ENCODE measurements at places on chromosomes 16 and 17. TPM values are rescaled to one million over a fixed set of nuclear protein-coding genes. Genes with fewer than 3 reads are reported as not detected.

The MTHFSD gene
- total RNA-seq: 12.9 TPM

The COASY gene
- 19.2 TPM for total RNA-seq

The CCDC200 gene
- total RNA-seq: not detected

The PIK3R5 gene
- total RNA-seq: 0.11 TPM

- DNase-seq: peak; percentile 71
Observed at GRCh38 chr16:71499775-71500364, 10.7 kb upstream of the ZNF19 start.

- DNase-seq: no peak
Observed at GRCh38 chr16:50812876-50813466, 71.1 kb downstream of the CYLD start.

DNA sequence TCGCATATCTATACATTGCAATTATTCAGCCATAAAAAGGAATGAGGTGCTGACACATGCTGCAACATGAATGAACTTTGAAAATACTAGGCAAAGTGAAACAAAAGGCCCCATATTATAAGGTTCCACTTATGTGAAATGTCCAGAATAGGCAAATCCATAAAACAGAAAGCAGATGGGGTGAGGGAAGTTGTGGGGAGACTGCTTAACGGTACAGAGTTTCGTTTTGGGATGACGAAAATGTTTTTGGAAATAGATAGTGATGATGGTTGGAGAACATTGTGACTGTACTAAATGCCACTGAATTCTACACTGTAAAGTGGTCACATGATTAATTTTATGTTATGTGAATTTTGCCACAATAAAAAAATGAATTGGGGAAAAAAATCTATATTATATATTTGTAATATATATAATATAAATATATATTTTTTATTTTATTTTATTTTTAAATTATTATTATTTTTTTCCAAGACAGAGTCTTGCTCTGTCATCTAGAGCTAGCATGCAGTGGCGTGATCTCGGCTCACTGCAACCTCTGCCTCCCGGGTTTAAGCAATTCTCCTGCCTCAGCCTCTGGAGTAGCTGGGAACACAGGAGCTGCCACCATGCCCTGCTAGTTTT lies 4.2 kb upstream of the GNA13 start:
- no peak for DNase-seq

DNA sequence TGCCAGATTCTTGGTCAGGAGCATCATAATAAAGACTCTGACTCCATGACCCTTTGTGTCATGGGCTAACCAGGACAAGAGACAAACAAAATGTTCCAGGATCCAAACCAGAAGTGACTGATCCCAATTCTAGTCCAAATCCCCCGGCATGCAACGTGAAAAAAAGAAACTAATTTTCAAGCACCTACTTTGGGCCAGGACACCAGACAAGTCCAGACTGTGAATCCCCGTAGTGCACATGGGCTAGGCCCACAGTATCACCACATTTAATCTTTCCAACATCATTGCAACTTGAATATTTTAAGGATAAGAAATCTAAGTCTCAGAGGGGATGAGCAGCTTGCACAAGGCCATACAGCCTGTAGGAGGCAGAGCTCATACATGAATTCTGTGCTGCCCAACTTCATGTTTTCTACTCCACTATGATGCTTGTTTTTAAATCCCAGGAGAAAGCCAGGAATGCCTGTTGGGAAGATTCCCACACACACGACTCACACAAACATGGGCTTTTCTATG lies 365.7 kb downstream of the NPIPA8 start:
- peak; percentile 2 for DNase-seq

DNA sequence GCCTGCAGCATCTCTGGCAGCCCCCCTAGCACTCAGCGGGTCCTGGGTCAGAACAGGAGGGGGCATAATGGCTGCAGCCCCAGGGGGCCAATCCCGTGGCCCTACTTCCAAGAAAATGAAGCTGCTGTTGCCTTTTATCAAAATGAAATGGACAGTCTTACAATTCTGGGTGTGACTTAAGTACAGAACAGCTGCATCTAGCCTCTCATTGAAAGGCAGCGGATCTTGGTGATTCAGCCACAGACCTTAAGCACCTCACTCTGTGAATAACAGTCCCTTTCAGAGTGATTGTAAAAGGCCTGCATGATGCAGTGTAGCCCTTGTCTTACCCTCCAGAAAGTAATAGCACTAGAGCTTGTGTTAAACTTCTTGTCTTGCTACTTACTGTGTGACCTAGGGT lies 11.5 kb upstream of the UMOD start:
- no peak for DNase-seq

DNA sequence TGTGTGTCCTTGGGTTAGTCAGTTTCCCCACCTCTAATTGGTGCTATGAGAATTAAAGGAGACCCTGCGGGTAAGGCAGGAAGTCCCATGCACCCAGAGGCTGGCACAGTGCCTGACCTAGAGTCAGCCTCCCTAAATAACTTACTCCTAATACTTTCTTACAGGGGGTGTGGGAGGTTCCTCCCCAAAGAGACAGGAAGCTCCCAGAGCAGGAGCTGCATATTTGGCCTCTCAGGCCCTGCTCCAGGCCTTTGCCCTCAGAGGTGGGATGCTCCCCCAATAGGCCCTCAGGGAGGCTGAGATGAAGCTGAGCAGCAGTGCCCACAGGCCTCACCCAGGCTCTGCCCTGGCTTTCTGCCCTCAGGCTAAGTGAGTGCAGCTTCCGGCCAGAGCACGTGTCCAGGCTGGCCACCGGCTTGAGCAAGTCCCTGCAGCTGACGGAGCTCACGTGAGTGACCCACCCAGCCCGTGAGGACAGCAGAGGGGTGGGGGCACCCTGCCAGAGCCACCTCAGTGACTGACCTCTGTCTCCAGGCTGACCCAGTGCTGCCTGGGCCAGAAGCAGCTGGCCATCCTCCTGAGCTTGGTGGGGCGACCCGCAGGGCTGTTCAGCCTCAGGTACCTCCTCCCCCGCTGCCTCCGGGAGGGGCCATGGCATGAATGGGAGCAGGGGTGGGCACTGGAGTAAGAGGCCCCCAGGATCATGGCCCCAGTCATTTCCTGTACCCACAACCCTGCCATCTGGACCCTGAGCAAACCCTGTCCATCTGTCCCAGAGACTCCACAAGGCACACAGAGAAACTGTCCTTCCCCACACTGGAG lies 31.1 kb upstream of the CPNE2 start:
- peak; percentile 86 for DNase-seq

- peak; percentile 49 for DNase-seq
Observed at GRCh38 chr16:75550211-75550662, 5.8 kb downstream of the TMEM231 start.

- peak; percentile 42 for DNase-seq
Observed at GRCh38 chr16:24975428-24975889, 39.7 kb downstream of the ARHGAP17 start.

DNA sequence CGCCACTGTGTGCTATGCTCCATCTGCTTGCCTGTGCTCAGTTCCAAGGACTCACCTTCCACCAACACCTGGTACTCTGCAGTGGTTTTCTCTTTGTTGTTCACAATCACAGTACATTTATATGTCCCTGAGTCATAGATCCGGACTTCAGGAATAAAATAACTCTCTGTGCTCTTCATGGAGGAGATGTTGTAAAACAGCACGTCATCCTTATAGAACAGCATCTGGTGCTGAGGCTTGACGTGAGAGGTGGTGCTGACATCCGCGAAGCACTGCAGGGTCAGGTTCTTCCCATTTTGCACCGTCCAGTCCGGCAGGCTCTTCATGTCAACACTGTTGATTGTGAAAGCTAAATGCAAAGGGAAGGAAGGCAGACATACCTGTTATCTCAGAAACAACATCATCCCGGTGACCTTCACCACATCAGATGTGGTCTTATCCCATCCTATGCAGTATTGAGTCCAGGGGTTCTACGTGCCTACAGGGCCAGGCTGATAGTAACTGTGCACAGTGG lies 12.8 kb downstream of the PECAM1 start:
- DNase-seq: no peak

DNA sequence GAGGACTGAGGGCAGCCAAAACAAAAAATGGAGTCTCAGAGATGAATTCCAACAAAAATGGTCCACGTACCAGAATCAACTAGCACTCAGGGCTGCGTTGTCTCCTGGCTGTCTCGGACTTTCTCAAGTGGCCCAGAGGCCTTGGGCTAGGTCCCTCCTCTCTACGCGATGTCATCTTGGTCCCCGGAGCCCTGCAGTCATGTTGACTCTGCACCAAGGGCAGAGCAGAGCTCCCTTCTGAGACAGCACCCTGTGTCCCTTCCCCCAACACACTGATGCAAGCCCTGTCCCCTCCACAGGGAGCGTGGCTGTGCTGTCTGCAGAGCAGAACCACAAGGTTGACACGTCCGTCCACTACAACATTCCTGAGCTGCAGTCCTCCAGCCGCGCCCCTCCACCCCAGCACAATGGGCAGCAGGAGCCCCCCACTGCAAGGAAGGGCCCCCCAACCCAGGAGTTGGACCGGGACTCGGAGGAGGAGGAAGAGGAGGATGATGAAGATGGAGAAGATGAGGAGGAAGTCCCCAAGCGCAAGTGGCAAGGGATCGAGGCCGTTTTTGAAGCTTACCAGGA lies 20.8 kb downstream of the GINS2 start:
- DNase-seq: no peak

DNA sequence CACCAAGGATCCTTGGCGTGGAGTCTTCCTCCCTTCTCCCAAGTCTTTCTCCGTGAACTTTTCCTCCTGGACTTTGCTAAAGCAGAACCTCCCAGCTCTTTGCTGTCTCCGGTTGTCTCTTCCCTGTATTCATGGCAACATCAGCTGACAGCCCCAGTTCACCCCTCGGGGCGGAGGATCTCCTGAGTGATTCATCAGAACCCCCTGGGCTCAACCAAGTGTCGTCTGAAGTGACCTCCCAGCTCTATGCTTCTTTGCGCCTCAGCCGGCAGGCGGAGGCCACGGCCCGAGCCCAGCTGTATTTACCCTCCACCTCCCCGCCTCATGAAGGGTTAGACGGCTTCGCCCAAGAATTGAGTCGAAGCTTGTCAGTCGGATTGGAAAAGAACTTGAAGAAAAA lies 943 bp downstream of the CNTROB start:
- peak; percentile 83 for DNase-seq

- peak; percentile 23 for DNase-seq
Observed at GRCh38 chr17:67434061-67434525, 57.0 kb downstream of the PITPNC1 start.

DNA sequence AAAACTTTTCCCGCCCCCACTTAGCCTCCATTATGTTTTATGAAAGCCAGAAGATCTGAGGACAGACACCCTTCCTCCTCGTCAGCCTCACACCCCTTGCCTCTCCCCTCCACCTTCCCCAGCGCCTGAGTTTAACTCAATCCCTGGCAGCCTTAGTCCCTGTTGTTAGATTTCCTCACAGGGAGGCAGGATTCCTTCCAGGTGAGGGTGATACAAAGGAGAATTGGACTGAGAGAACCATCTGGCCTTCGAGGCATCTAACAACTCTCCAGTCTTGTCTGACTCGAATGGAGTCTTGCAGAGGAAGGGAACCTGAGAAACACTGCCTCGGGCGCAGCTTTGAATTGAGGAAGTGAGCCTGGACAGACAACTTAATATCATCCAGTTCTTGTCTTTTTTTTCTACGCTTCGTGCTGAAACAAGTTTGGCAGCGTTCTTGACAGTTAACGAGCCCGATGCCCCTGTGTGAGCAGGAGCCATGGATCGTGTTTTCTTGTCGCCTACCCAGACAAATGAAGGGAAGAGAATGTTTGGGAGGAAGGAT lies 1.3 kb upstream of the ZNF768 start:
- peak; percentile 50 for DNase-seq

DNA sequence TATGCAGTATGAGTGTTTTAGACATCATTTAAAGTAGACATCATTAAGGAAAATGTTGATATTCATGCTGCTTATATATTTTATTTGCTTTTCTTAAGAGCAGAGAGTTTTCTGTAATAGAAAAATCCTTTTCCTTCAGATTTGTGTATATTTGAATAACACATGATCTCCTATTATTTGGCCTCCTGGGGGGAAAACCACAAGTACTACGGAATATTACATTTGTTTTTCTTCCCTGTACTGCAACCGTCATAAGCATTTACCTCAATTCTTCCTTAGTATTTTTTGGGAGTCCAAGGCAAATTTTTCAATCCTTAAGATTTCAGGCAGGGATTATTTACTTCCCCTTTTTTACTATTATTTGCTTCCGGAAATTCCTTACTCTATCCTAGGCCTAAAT lies 6.0 kb downstream of the RSPRY1 start:
- DNase-seq: no peak

DNA sequence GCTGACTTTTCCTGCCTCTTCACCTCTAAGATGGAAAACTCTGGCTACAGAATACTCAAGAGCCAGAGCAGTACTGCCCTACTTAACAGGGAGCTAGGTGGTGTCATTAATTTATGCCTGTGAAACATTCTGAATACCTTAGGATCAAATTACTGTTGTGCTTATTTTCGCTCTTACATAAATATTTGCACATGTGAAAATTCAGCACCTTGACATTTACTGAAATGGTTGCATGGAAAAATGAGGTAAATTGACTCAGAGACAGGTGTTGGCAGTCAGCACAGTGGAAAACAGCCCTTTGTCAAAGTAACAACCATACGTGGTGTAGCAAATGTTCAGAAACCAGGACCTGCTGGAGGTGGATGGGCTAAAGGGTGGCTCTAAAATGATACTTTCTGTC lies 193.6 kb downstream of the CDH8 start:
- no peak for DNase-seq

GRCh38 chr16:9612267-9612666 lies 520.8 kb downstream of the HAPSTR1 start:
- DNase-seq: no peak

GRCh38 chr16:89618109-89618998 lies 4.9 kb downstream of the DPEP1 start:
- no peak for DNase-seq

DNA sequence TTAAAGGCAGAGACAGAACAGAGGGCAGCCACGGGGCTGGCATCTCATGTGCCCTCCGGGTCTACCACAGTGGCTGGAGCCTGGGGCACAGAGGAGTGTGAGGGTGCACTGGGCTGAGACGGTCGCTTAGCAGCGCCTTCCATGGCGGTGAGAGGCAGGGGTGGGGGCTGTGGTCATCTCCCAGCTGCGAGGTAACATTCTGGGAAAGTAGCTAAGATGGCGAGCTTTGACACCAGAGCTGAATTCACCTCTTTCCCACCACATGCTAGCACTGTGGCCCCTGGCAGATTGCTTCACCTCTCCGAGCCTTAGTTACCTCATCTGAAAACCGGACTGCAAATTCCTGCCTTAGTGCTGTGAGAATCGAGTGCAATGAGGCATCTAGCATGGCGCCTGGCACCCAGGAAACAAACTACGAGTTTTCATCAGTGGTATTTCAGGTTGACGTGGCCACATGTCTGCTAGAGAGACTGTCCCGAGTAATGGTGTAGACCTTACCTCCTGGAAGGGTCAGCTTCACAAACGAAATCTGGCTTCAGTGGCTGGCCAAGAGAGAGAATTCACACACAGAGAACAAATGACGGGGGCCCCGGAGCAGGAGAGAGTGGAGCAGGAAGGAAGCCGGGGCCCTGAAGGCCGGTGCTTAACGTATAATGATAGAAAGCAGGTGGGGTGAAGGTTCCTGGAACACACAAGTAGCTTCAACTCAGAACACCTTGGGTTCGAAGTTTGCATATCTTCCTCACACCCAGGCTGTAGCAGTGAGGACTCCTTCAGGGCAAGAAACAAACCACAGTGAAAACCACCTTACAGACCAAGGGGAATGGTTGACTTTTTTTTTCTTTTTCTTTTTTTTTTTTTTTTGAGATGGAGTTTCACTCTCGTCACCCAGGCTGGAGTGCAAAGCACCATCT lies 63.9 kb upstream of the RPH3AL start:
- DNase-seq: no peak

Data from GM23248 (cell line).